ENCODE measurements at places on chromosomes 16 and 17.

GRCh38 chr17:50033316-50033715, 22.6 kb upstream of the ITGA3 start:
- no peak for DNase-seq

- no peak for DNase-seq
Observed at GRCh38 chr16:56849690-56850680, 15.0 kb upstream of the SLC12A3 start.

DNA sequence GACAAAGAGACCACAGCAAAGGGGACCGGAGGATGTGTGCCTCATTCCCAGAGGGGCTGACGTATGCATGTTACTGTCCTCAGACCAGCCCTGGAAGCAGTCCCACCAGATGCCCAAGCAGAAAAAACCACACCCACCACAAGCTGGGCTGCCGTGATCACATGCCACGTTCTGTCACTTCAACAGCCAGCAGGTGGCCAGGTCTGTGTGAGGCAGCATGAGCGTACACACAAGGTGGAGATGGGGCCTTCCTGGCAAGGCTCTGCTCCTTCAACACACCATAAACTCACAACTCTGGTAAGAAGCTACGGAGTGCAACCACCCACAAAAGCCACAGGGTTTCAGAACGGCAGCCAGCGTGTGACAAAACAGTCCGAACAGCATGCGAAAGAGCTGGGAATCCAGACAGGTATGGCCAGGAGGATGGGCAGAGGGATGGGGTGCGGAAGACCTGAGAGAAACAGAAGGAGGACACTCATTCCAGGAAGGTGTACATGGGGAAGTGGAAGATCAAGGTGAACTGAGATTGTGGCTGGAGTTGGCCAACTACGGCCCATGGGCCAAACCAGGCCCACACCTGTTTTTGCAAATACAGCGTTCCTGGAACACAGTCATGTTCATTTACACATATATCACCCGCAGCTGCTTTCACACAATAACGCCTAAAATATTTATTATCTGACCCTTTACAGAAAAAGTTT, 27.9 kb downstream of the MBTPS1 start:
- DNase-seq: no peak

GRCh38 chr17:5913032-5913531, 157.1 kb upstream of the WSCD1 start:
- no peak for DNase-seq

DNA sequence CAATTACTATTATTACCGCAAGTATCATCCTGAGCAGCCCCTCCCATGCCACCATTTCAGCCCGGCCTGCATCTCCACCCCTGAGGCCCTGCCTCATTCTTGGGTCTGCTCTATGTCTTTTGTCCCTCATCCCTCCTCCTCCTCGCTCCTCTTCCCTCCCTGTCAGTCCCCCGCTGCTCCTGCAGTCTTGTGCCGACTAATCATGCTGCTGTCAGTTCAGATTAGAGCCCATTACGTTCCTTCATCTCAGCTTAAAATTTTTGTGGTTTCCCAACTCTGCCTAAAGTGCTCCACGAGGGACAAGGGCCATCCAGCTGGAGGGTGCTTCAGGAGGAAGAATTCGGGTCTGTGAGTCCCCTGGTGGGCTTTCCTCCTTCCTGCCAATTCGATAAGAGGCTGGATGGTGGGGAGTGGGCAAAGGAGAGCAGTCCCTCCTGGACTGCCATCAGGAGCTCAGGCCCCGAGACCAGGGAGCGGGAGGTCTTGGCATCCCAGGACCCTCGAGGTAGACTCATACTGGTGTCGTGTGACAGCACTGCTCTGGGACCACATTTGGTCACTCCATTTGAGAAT, 32.9 kb upstream of the GOSR2 start:
- DNase-seq: no peak

- no peak for DNase-seq
Observed at GRCh38 chr17:31294820-31295488, 2.1 kb downstream of the OMG start.

DNA sequence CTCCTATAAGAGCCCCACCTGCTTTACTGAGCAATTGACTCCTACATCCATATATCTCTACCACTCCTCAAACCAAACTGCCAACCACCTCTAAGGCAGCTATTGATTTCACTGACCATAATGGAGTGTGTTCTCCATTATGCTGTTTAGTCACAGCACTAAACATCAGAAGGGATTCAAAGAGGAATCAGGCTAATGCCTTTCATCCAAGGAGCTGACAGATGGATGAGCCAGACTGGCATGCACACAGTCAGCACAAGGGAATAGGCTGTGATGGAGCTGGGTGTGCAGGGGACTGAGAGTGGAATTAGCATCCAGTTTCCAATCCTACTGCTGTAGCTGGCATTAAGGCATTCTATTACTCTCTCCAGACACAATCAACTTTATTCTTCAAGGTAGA, 88.7 kb upstream of the CCL2 start:
- DNase-seq: no peak

- DNase-seq: no peak
Observed at GRCh38 chr16:52742608-52743170, 195.7 kb upstream of the TOX3 start.

- DNase-seq: peak; percentile 72
Observed at GRCh38 chr17:2282297-2282873, 21.2 kb downstream of the SMG6 start.

Measured in muscle of arm (tissue), 14 donors.